ENCODE measurements at places on chromosomes 6 and 20.

DNA sequence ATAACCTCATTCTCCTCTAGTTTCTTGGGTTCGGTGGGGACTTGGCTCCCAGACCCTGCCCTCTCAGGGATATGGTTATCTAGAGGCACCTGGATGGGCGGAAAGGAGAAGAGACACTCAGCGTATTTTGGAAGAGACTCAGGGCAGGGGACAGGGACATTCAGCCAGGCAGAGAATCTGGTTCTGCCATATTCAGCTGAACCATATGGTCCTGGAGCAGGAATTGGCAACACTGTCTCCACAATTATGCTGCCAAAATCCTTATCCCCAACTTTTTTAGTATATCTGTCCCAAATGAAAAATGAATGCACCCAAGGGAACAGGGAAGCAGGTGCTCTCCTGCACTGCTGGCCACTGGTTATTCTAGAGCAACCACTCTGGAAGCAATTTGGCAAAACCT, 17.7 kb downstream of the SDC4 start:
- DNase-seq, result no peak

DNA sequence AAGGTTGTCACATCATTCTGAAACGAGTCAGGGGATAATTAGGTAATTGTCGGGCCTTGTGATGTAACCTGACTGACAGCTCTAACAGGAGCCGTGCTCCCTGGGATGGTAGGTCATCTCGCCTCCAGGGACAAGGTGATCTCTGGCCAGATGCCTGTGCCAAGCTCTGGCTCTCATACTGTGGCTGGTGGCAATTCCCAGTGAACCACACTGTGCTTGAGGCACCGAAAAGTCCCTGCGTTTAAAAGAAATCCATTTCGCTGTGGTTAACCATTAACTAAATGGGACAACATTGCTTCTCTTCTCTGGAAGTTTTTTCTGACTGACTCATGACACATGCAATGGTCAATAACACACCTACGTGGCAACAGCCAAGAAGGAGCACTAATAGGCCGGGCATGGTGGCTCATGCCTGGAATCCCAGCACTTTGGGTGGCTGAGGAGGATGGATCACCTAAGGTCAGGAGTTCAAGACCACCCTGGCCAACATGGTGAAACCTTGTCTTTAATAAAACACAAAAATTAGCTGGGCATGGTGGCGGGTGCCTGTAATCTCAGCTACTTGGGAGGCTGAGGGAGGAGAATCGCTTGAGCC, 669.2 kb downstream of the PRKN start:
- no peak for DNase-seq

DNA sequence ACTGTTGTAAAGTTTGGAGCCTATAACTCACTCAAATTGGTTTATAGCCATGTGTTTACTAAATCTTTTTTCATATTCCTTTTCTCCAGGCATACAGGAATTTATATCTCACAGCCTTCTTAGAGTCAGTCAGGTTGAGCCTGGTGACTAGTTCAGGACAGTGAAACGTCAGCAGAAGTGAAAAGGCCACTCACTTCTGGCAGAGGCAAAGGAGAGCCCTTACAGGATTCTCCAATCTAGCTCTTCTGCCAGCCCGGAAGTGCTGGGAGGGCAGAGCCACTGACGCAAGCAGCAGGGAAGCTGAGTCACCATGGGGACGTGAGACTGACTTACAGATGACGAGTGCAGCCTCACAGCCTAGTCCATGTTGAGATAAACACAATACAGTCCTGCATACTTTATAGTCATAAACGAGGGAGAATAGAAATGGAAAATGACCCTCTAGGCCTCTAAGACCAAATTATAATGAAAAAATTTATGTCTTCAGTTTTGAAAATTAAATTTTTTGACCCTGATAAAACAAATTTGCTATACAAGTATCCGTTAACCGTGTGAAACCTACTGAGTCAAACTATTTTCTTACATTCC, 1.3 kb downstream of the PXT1 start:
- peak; percentile 86 for DNase-seq

GRCh38 chr6:69768664-69769063, 28.1 kb downstream of the LMBRD1 start:
- no peak for DNase-seq

DNA sequence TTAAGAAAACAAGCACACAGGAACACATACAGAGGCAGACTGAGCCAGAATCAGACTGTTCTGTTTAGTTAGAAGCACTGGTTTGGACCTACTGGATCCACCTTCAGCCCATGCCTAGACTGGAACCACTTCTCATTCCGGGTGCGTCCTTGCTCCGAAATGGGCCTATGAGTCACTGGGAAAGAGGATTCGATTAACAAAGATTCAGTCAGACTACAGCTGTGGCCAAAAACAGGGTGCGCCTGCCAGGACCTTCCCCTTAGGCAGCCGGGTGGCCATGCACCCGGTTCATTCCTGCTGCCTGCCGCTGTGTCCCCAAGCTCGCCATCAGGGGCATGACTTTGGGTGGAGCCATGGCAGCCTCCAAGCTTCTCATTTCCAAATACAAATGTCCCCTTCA, 14.5 kb upstream of the KCNK5 start:
- no peak for DNase-seq

GRCh38 chr6:166589337-166589731, 2.9 kb upstream of the RAMACL start:
- DNase-seq, result no peak

- no peak for DNase-seq
Measured at GRCh38 chr6:66605971-66606370, 898.9 kb upstream of the EYS start.

DNA sequence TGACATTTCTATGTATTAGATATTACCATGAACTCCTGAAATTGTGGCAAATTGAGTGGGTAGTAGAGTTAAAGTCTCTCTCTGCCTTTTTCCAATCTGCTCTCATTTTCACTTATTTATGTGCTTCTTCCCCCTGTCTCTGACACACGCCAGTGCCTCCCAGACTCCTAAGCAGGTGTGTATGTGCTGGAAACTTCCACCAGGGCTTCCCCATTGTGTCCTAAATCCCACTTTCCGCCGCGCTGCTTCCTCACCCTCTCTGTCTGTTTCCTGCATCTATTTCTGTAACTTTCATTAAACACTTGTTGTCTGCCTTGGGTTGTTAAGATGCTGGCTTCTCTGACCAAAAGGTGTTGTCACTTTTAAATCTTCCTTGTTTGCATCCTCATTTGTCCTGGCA, 97.6 kb upstream of the HDGFL1 start:
- DNase-seq, result no peak

GRCh38 chr6:74362391-74362790, 666.4 kb downstream of the CD109 start:
- no peak for DNase-seq

DNA sequence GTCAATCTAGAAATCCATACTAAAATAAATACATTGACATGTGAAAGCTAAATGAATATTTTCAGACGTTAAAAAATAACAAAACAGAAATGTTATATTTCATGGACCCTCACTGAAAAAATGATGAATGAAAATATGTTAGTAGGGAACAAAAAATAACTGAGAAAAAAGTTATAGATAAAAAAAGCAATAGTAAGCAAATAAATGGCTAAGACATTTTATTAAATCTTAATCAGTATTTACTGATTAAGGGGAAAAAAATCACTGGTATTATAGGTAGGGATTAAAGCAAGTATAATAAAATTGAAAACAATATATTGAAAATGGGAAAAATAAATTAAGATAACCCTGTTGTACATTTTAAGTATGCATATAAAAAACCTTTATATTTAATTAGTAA, 468.1 kb upstream of the MANEA start:
- no peak for DNase-seq

- no peak for DNase-seq
Measured at GRCh38 chr6:107485157-107485556, 4.8 kb upstream of the SOBP start.

Data from GDM1 (cell line).